ENCODE measurements at places on chromosomes 6 and 20.

GRCh38 chr6:100913400-100914276, 32.5 kb upstream of the ASCC3 start:
- no peak for DNase-seq

- peak; percentile 61 for DNase-seq
These were observed 8.8 kb upstream of the RSPH3 start for GRCh38 chr6:159008656-159009288.

DNA sequence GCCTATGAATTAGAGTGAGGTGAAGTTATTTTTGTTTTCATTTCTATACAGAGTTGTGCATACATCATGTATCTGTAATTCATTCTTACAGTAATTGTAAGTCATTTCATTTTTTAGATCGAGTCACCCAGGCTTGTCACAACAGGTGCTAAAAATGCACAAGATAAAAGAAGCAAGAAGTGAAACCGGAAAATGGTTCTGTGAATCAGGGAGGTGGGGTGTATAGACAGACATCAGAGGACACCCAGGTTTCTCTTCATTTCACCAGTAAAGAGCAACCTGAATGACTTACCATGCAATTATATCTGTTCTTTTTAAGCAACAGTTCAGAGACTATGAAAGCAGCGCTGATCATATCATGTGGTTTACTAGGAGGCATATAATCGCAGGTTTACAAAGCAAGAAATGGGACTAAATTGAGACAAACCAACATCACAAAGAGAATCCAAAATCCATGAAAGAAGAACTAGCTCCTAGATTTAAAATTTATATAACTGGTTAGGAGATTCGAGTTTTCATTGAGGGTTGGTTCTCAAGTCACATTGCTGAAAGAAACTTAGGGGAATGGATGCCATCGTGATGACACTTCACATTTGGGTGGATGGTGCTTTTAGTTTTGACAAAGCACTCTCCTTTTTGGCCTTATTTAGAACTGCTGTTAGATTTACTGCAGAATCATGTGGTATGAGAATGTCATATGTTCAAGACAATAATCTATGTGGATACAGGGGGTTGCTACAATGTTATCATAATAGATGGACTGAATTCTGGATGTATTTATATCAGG, 27.9 kb upstream of the TBC1D7 start:
- peak; percentile 82 for DNase-seq

- peak; percentile 95 for DNase-seq
These were observed at the start of gene SUPT3H for GRCh38 chr6:45377554-45378333. Gene SUPT3H (minus strand): TSS chr6:45377934.

DNA sequence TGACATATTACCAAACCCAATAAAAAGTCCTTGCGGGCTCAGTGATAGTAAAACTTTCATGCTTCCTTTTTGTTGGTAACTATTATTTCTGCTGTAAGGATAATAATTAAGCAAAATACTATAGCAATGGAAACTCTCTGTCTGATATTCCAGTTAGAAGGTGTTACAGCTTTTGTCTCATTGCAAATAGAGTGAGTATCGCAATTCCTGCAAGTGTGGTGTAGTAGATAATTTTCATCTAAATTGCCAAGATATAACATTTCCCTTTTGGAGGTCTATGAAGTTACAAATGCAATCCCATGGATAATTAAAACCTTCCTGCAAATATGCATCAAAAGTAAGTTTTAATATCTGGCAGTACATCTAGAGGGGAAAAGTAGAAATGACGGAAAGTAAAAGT, 88.7 kb upstream of the CD93 start:
- DNase-seq: no peak

- DNase-seq: no peak
These were observed 30.7 kb upstream of the IRF4 start for GRCh38 chr6:360764-361373.

All from activated CD4-positive, alpha-beta T cell treated with anti-CD3 and anti-CD28 coated beads, Interleukin-2, Interleukin-6, amounts not matched to agents 100 ng/mL and 50 ng/mL, durations not matched to agents 16 hours and 8 hours (primary cell).